Stimulated activated CD4-positive, alpha-beta T cell treated with anti-CD3 and anti-CD28 coated beads, Interleukin-1b, Interleukin-23, amount 100 ng/mL, for 24 hours (primary cell): ENCODE measurements at places on chromosomes 6 and 20.

DNA sequence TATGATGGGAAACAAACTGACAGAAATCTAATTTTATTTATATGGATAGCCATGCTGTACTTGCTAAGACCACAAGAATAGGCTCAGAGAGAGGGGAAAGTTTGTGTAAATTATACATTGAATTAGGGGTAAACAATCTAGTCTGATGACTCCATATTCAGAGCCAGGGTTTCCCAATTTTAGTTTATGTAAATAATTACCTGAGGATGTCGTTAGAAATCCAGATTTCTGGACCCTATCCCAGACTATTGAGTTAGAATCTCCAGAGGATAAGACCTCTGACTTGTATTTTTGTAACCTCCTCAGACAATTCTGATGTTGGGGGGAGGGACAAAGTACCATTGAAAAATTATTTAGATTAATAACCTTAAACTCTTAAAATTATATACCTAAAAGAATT is 18.3 kb downstream of the ACSS2 start:
- no peak for DNase-seq

- DNase-seq: no peak
Observed at GRCh38 chr6:25173951-25174474, 105.2 kb upstream of the CARMIL1 start.

DNA sequence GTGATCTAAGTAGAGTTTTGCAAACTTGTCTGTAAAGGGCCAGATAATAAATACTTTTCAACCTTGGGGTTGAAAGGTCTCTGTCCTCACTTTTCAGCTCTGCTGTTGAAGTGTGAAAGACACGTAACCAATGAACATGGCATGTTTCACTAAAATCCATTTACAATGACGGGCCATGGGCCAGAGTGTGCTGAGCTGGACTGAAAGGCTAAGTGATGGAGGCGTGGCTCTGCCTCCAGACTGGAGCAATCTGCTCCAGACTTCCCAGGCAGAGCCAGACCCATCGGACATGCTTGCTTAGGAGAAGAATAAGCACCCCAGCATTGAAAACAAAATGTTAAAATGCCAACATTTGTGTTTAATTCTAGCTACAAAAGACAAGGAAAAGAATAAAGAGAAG is 41.4 kb downstream of the SCAND1 start:
- no peak for DNase-seq

DNA sequence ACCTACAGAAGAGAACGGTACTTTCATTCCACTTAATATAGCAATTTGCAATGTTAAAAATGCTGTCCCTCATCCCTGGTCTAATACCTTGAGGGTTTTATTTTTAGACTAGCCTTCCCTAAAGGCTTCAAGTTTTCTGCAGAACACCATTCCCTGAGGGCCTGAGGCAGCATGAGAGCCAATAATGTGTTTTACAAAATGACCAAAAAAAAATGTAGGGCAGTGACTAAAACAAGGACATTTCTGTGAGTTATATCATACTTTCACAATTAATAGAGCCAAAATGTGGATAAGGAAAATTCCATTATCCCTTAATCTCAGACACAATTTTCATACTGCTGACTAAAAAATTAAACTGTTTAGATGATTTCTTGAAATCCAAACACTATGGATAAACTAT is 22.7 kb downstream of the GPR63 start:
- DNase-seq: no peak

GRCh38 chr6:125380474-125380873 is 78.7 kb upstream of the HDDC2 start:
- no peak for DNase-seq

GRCh38 chr20:57493091-57493615 is 31.8 kb downstream of the CTCFL start:
- no peak for DNase-seq

DNA sequence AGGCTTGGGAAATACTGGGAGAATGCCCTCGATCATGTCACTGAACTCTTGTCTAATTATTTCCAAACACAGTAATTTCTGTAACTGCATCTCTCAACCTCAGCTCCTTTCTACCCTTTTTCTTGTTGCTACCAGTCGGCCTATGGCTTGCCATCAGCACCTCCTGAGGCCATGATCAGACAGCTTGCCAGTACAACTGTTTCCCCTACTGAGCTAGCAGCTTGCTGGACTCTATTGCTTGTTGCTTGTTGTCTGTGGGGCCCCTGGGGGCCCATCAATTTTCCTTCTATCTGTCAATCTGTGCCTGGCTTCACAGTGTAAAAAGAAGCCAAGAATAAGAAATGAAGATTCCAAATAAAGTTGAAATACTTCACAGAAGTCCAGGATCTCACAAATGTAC is 123.9 kb downstream of the OPN5 start:
- no peak for DNase-seq
